ENCODE measurements at places on chromosomes 2 and 18.

- no peak for DNase-seq
Observed at GRCh38 chr2:235780401-235780800, 286.6 kb downstream of the AGAP1 start.

GRCh38 chr18:6776188-6776587, 46.7 kb downstream of the ARHGAP28 start:
- no peak for DNase-seq

DNA sequence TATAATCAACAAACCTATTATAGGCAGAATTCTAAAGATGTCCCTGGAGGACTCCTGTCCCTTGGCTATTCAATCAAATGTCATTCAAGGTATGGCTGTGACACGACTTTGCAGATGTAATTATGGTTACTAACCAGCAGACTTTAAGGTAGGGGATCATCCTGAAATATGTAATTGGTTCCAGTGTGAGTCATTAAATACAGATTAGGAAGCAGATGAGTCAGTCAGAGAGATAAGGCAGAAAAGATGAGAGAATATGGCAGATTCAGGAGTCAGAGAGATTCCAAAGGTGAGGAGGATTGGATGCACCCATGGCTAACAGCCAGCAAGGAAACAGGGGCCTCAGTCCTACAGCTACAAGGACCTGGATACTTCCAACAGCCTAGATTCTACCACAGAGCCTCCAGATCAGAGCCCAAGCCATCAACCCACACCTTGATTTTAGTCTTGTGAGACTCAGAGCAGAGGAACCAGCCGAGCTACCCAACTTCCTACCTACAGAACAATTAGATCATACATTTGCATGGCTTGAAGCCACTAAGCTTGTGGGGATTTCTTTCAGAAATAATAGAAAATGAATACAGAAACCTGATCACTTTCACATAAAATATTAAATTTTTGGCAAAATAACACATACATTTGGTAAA, 11.2 kb upstream of the PROM2 start:
- no peak for DNase-seq

DNA sequence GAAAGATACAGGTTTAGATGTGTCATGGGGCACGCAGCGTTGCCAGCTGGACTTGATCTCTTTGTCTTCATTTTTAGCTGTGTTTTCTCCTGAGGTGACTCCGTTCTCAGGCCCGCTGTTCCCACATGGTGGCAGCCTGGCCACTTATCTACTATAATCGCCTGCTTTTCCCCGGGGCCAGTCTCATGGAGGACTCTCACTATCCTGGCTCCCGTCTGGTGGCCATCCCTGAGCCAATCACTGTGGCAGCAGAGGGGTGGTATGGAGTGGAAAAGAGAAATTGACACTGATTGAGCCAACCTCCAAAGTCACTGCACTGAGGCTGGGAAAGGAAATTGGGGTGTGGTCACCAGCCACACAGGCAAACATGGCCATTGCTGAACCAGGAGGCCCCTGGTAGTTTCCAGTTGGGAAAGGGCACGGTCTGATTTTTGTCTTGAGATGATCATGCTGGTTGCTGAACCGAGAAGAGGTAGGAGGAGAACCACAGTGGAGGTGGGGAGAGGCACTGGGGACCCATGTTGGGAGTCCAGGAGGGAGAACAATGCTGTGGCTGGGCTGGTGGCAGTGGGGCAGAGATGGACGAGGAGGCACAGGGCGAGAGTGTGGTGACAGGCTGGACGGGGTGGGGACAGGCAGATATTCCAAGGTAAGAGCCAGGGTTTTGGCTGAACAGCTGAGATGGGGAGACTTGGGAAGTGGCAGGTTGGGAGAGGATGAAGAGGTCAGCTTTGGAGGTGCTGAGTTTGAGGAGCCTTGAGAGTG, 45.6 kb downstream of the KCNIP3 start:
- DNase-seq = no peak

GRCh38 chr18:61893309-61893970, 633 bp upstream of the RNF152 start:
- peak; percentile 84 for DNase-seq

DNA sequence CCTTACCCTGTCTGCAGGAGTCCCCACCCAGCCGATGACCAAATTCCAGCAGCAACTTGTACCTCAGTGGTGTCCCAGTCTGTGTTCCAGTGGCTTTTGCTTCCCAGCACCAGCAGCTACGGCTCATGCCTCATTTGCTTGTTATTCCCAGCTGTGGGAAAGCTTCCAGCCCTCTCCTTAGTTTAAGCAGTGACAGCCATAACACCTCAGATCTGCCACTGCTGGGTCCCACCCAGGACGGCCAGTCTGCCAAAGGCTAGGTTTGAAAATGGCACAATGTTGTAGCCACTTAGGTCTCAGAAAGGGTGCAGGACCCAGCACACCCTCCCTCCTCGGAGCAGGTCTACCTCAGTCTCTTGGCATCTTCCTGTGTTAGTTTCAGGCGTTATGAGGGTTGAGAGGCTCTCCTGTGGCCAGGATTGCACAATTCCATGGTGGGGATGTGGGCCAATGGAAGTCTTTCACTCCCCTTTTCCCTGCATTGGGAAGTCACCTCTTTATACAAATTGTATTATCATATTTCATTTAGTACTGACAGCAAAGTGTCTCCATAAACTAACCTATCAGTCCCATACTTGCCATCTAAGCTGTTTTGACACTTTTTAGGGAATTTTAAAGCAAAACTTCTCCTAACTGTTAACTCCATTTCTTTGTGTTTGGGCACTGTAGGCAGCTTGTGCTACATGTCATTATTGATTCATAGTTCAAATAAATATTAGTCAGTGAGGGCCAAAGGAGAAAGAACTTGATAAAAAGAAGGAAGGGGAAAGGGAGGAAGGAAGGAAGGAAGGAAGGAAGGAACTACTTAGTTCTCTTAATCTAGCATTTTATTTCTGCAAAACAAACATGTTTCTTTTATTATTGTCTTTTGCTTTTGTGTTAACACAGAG, 62.9 kb upstream of the FAM110C start:
- no peak for DNase-seq

DNA sequence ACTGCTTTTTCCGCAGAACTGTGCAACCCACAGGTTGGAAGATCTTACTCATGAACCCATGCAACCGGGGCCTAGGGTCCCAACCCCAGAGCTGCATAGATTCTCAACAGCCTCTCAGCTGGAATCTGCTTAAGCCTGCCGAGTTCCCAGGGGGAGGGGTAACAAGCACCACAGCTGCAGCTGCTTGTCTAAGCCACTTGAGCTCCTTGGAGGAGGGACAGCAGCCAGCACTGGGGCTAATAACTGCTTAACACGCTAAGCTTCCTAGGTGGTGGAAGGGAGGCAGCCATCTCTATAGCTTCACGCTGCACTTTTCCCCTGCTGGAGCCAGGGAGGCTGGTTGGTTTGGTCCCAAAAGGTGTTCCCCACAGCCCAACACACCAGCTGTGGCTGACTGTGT, 311.6 kb downstream of the DSC3 start:
- no peak for DNase-seq

DNA sequence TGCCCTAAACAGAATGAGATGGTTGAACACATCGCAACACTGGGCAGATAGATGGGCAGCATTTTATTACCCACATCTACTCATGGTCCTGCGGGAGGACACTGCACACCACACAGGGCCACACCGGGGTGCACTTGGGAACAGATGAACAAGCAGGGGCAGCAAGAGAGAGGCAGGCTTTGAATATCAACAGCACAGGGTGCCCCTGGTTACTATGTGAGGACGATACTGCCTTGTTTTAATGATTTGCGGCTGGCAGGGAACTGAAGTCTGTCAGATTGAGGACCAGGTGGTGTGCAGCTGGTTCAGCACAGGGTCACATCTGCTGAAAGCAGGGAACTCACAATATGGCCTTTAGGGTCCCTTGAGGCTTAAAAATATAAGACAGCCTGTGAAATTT, 195.7 kb downstream of the PIEZO2 start:
- peak; percentile 14 for DNase-seq

DNA sequence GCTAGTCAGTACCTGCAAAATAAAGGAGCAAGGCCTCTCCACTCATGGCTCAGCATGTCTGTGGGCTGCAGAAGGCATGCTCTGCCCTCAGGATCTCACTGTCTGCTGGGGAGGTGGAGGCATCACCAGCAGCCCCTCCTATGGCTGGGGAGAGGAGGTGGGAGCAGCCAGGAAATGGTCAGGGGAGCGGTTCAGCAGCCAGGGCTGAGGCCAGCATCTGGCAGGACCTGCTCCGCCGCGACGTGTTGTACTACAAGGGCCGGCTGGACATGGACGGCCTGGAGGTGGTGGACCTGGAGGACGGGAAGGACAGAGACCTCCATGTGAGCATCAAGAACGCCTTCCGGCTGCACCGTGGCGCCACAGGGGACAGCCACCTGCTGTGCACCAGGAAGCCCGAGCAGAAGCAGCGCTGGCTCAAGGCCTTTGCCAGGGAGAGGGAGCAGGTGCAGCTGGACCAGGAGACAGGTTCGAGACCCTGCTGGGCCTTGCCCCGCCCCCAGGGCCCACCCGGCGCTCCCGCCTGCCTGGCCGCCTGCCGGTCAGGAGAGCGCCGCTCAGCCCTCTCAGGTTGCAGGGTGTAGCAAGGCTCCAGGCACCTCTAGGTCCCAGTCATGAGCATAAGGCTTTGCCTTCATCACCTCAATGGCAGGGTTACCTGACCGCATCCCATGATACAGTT, 49.0 kb downstream of the FAM168B start:
- no peak for DNase-seq

GRCh38 chr18:24862201-24862816, 401.9 kb downstream of the HRH4 start:
- no peak for DNase-seq

DNA sequence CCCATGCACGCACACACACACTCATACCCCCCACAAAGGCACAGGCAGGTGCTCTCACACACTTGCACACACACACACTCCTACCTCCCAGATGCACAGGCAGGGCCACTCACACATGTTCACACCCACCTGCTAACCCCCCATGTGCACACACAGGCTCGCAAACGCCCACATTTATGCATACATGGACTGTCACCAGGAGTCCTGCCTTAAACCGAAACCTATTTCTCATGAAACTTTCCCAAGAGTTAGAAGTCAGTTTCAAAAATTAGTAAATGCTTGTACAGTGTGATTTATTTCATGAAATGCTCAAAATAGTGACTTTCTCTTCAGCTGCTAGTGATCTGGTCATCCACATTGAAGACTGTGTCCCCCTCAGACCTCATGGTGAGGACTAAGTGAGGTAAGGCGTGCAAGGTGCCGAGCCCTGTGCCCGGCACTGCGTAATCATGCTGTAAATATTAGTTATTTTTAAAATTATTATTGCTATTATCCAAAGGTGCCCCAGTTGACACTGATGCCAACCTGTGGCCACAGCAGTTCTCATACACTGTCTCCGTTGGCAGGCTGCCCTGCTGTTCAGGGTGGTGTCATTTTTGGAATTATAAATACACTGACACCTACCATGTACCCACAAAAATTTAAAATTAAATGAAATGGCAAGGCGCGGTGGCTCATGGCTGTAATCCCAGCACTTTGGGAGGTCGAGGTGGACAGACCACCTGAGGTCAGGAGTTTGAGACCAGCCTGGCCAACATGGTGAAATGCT, 12.4 kb downstream of the CNNM4 start:
- DNase-seq = no peak

DNA sequence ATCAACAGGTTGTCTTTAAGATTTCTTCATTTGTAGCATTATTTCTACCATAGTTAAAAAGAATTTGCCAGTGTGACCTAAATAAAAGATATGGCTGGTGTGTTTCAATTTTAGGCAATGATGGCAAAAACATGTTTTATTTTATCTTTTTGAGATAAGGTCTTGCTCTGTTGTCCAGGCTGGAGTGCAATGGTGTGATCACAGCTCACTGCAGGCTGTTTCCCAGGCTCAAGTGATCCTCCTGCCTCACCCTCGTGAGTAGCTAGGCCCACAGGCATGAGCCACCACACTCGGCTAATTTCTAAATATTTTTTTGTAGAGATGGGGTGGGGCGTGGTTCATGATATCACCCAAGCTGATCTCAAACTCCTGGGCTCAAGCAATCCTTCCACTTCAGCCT, 47.0 kb upstream of the COBLL1 start:
- DNase-seq = no peak

DNA sequence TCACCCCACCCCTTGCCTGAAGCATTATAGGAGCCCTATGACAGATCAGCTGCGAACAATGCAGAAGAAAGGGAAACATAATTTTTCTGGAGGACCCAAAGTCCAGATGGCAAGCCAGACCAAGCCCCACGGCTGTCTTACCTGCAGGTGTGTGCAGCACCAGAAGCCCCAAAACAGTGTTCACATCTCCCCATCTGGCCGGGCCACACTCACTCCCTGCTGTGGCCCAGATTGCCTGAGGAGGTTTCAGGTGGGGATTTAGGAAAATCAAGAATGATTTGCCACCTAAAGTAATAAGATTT, 11.7 kb upstream of the STK17B start:
- DNase-seq = peak; percentile 92

- DNase-seq = no peak
Observed at GRCh38 chr2:19667085-19667484, 234.7 kb downstream of the TTC32 start.

DNA sequence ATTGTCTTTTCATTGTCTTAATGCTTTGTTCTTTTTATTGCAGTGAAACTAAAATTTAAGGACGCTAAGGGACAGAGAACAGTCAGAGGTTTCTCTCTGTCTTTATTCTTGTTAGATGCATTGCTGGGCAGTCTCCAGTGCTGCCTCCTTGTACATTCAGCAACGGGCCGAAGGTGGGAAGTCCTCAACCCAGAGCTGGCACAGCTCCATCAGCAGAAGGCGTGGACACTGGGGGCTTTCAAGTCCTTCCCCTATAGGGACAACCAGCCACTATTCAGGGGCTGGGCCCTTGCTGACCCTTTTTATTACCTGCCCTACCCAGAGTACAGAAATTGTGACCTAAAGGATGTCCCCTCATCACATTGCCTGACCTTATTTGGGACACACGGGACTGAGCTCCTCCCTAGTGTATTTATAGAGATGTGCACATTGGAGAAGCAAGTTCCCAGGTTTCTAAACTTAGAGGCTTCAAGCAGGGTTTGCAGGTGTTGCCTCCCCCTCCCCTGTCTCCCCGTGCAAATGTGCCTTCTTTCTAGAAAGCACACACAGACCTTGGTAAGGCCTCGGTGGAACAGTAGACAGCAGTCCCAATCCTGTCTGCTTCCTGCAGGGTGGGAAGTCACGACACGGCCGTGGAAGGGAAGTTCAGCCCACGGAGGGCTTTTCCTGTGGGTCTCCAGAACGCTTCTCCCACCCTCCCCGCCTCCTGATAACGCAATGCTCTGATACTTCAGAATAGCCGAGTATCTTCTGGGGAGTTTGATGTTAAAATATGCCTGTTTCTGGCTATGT, 68.2 kb downstream of the ZCCHC2 start:
- DNase-seq = no peak

DNA sequence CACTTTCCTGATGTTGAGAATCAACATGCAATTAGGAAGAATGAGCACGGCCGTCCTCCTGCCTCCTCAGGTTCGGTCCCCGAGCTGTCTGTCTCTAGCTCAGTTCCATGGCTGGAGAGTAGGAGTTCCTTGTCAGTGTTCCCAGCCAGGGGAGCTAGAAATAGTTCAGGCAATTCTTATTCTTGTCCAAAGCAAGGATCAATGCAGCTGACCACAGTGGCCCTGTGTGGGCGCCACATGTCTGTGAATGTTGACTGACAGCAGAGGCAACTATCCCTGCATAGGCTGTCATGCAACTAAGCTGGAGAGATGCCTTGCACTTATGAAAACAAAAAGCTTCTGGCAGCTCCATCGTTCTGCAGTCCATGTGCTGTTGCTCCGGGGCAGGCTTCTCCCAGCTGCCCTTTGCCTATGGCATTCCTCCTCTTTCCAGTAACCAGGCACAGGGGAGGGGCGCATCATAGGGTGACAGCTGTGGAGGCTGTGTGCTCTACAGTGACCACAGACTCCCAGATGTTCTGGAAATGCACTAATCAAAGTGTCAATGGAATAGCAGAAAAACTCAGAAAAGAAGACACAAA, 58.7 kb downstream of the PDCL3 start:
- DNase-seq = no peak

Data from NCI-H69 (cell line).